ENCODE measurements at places on chromosomes 16 and 17.

DNA sequence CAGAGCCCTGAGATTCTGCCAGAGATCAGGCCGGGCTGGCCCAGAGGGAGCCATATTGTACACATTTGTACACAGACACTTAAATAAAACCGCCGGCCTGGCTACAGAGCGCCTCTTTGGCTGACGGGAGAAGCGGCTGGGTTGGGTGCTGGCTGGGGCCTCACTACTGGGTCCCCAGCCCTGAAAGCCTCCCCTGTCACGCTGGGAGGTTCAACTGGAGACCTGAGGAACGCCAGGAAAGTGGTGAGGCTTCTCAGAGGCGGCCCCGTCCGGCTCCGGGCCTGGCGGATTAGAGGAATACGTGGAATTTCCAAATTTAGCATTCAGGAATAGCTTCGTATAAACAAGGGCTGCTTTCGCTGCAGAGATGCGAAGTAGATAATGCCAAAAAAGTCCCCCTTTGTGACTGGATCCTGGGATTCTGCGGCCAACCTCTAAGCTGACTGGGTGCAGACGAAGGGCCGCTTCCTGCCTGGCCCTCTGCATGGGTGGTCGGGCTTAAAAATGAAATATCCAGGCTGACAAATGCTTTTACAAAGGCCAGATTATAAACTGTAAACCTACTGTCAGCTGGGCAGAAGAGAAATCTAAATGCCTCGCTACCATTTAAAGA, 252.4 kb downstream of the IRF8 start:
- DNase-seq = no peak

- no peak for DNase-seq
Observed at GRCh38 chr16:83967838-83968305, at the start of gene NECAB2. Gene NECAB2 (plus strand): TSS chr16:83968244. CDS start chr16:83968649, 405 bp downstream.

- no peak for DNase-seq
Observed at GRCh38 chr17:63596856-63597586, 3.7 kb upstream of the TACO1 start.

DNA sequence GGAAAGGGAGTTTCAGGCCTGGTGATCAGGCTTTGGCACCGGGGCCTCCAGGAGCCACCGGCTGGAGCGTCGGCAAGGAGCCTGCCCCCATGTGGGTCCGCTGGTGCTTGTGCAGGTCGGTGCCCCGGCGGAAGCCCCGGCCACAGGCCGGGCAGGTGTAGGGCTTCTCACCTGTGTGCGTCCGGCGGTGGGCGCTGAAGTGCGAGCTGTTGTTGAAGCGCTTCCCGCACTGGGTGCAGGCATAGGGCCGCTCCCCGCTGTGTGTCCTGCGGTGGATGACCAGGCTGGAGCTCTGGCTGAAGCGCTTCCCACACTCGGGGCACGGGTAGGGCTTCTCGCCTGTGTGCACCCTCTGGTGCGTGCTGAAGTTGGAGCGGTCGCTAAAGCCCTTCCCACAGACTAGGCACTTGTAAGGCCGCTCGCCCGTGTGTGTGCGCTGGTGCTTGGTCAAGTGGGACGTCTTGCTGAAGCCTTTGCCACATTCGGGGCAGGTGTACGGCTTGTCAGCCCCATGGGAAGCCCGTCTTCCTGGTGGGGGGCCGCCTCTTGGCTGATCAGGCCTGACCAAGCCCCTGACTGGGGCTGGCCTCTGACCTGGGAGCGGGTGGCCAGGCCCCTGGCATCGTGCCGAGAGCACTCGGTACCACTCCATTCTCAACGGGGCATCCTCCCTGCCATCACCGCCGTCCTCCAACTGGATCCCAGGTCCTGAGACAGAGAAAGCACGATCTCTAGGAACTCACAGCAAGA, 14.4 kb downstream of the ZNF500 start:
- DNase-seq = no peak

All from stimulated activated CD4-positive, alpha-beta T cell treated with anti-CD3 and anti-CD28 coated beads, Interleukin-2, amount 100 ng/mL, for 24 hours (primary cell).